ENCODE measurements at places on chromosomes 1 and 21. TPM values are rescaled to one million over a fixed set of nuclear protein-coding genes. Genes with fewer than 3 reads are reported as not detected.

ADARB1 gene
- 18.1 TPM for total RNA-seq

SPAG17 gene
- total RNA-seq, result not detected

MATN1 gene
- total RNA-seq, result 0.47 TPM

TNFSF18 gene
- 0.49 TPM for total RNA-seq

SPATA17 gene
- 4.5 TPM for total RNA-seq

ADORA3 gene
- not detected for total RNA-seq

PROK1 gene
- total RNA-seq, result not detected

RGS4 gene
- total RNA-seq, result not detected

DNA sequence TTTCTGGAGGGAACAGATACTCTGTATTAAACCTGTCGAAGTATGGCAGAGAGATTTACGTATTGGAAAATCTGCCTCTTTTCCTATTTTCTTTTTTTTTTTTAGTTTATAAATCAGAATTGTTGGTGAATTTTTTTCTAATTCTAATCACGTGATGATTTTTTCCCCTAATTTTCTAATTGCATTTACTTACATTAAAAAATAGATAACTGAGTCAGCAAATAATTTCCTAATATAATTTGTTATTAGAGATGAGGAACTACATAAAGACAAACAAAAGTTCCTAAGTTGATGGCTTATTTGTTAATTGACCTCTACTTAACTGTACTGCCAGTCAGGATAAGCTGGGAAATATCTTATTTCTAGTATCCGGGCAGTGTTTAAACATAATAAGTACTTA is 34.6 kb downstream of the SNX7 start:
- no peak for DNase-seq

GRCh38 chr1:179925922-179926849 is 28.4 kb upstream of the CEP350 start:
- DNase-seq, result peak; percentile 90

- DNase-seq, result no peak
Measured at GRCh38 chr21:34642211-34643075, 26.4 kb upstream of the CLIC6 start.

DNA sequence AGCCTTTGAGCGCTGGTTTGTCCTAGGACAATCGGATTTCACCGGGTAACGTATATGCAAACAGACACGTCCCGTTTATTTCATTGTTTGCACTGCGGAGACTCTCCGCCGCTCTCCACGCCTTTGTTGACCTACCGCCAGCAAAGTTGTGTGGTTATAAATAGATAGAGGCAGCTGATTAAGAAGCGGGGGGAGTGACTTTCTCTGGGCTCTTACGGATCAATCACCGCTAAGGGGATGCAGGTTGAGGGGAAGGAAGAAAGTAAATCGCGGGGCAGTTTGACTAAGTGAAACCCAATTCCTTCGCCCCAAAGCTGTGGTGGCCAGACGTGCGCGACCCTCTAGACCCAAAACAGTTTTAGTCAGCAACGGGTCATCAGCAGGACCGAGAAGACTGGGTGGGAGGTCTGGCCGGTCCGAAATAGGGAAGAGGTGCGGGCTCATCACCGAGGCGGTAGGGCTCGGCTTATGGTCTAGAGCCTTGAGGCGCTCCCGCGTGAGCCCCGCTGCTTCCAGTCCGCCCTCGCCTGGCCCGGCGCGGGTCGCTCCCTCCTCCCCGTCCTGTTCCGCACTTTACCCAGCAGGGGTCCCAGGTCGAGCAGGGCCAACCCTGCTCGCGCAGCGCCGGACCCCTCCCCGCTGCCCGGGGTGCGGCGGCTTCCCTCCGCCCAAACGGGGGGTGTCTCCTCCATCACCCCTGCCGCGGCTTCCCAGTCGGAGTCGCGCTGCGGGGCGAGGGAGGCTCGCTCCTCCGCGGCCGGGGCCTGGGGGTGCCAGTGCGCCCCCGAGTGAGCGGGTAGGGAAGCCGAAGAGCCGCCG is 120.8 kb upstream of the RRP15 start:
- no peak for DNase-seq

- DNase-seq, result no peak
Measured at GRCh38 chr1:11374748-11375110, 101.7 kb downstream of the UBIAD1 start.

DNA sequence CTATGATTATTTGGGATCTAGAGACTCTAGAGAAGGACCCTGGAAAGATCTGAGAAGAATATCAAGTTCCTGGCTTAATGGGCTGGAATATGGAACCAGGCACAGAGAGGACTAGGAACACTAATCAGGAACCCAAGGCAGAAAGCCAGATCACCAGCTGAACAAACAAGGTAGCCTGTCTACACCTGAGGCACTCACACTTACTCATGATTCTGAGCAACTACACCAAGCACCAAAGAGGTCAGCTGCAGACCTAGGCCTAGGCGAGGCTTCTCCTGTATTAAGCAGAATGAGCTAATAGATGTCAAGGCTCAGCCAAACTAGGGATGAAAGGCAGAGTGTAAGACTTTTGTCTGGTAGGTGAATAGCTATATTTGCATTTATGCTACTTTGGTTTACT is 368.1 kb downstream of the LTN1 start:
- DNase-seq, result peak; percentile 15

- DNase-seq, result no peak
Measured at GRCh38 chr1:178940068-178940765, 69.3 kb upstream of the ANGPTL1 start.

DNA sequence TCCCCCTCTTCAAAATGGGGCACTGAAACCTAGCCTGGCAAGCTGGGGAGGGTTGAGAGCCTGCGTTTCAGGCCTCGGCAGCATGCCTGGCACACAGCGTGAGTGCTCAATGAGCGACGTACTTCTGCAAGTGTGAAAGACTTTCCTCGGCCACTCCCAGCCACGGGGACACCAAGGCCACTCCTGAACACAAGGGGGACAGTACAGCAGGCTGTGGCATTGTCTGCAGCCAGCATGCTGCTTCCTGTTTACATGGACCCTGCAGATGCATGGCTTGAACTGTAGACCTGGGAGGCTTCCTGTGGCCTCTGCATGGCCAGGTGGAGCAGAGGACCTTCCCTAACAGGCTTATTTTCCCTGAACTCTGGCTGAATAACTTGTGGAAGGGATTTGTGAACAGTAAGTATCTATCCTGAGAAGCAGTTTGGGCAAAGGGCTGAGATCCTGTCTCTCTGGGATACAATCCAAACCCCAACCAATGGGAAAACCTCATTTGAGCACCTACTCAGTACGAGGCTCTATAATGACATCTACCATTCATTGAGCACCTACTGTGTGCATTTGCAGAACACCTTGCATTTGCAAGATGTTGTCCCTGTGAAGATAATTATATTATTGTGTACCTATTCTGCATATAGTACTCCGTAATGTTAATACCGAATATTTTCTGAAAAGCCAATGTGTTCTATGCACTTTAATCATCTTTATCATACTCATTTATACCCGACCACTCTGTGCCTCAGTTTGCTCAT is 9.9 kb upstream of the HSPG2 start:
- no peak for DNase-seq

DNA sequence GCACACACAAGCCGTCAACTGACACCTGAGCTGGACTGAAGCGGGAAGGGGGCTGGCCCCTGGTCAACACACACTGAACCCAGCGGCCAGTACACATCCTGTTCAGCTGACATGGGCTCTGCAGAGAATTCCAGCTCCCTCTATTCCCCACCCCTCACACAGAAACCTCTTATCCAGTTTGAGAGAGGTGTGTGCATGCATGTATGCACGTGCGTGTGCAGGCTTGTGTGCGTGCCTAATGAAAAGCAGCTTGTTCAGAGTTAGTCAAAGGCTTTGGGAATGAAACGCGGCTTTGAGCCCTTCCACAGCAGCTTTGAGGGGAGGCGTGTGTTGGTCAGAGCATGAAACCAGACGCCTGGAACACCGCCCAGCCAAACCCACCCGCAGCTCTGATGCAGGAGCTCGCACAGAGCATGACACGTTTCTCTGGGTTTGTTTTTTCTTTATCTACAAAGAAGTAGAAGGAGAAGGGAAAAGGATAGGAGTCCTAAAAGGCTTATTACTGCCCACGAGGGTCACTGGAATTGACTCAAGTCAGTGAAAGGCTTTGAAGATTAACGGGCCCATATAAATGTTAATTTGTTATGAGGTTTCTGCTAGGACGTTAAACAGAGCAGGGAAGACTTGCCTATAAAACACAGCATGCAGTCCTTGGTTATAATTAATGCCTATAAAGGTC is 184.2 kb downstream of the ETS2 start:
- no peak for DNase-seq

DNA sequence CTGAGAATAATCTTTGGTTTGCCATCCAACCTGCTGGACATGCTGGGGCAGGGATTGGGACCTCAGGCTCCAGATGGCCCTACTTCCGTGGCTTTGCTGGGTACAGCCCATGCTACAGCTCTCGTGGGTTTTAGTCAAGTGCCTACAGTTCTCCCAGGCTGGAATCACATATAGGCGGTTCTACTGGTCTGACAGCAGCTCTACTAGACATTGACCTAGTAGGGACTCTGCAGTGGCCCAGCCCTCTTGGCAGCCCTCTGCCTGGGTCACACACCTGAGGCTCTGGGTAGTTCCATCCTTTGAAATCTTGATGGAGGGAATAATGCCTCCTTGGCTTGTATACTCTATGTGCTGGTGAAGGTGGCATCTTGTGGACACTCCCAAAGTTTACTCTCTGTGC is 72.2 kb downstream of the PGM1 start:
- no peak for DNase-seq

DNA sequence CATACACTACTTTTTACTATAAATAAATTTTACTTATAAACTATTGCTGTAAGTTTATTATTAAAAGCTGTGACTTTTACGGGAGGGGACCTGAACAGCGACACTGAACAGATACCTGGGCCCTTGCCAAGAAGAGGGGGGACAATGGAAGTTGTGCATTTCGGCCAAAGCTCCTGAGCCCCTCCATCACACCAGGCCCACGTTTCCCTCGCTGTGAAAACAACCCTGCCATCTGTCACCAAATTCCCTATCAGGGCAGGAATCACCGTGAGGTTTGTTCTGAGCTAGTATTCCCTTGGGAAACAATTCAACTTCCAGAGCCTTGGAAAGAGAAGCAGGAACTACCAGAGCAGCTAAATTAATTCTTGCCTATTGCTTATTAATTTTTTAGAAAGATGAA is 37.0 kb downstream of the VTCN1 start:
- DNase-seq, result no peak

Measured in MCF 10A (cell line).